ENCODE measurements at places on chromosomes 1 and 21.
A peak's percentile ranks its signal among the peaks of the same experiment; 100 is the strongest.

DNA sequence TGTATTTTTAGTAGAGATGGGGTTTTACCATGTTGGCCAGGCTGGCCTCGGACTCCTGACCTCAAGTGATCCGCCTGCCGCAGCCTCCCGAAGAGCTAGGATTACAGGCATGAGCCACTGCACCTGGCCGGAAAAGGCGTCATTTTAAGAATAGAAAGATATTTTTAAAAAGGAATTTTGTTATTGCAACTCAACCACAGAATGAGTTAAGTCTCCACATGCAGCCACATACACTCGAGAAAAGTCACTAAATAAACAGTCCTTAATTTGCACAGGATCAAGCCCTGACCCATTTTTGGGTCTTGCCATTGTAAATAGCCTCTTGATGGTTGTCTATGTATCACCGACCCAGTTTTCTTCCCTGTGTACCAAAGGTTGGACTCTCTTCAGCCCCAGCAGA, 85.5 kb downstream of the FBXO2 start:
- no peak for DNase-seq

DNA sequence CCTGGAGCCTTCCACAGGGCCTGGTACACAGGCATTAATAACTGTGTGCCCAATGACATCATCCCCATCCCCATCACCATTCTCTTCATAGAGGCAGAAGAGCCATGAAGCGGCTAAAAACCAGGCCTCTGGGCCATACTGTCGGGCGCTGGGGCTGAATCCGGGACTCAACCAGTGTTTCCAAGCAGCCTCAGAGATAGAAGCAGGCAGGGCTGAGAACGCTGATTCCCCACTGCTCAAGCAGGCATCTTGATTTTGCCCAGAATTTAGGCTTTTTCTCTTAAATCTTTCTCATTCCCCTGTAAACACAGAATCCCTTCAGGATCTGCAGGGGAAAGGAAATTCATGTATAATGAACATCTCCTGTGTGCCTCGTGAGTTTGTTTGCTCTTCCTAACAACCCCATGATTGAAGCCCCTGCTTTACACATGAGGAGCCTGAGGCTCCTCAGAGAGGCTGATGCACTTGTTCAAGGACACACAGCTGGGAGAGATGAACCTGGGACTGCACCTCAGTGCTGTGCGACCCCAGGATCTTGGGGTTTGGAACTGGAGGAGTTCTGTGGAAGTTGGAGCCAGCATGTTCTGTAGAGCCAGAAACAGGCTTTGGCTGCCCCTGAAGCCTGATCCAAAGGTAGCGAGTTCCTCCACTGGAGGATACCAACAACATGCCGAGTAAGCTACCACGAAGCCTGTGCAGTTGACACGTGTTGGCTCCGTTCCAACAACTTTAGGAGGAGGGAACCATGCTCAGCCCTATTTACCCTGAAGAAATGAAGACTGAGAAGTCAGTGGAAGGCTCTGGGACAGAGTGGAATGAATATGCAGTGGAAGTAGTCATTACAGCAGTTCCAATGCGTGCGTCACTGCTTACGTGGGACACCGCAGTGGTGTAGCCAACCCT, 55.5 kb downstream of the EDN2 start:
- no peak for DNase-seq

GRCh38 chr1:147673816-147674215, 3.5 kb upstream of the ACP6 start:
- DNase-seq = no peak

DNA sequence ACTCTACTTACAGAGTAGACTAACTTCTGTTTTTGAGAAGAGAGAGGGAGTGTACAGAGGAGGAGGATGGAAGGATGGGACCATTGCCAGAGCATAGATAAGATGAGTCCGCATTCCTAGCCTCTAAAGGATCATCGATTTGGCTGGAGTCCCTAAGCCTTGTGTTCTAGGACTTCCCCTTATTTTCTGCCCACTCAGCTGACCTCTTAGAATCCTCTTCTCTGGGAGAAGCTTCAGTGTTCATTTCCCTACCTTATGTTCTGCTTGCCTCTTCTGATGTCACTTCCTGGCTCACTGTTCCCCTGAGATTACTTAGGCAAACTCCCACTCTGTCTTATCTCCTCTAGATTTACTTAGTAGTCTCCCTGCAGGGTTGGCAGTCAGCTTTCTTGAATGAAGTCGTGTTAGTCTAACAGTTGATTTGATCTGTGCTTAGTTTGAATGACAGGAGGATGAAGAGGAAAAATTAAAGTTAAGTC, 156.7 kb downstream of the SYT2 start:
- no peak for DNase-seq

- no peak for DNase-seq
Measured at GRCh38 chr1:168688644-168689326, 40.2 kb downstream of the DPT start.

- DNase-seq = no peak
Measured at GRCh38 chr1:214542275-214543199, 8.9 kb downstream of the PTPN14 start.

- no peak for DNase-seq
Measured at GRCh38 chr21:26964170-26964778, 2.6 kb downstream of the ADAMTS5 start.

- DNase-seq = peak; percentile 7
Measured at GRCh38 chr1:58204284-58204683, 342.2 kb downstream of the OMA1 start.

- DNase-seq = no peak
Measured at GRCh38 chr1:45848714-45849113, 45.3 kb downstream of the MAST2 start.

- DNase-seq = no peak
Measured at GRCh38 chr1:162248854-162249535, 127.7 kb downstream of the SPATA46 start.

- DNase-seq = no peak
Measured at GRCh38 chr1:164651351-164651951, 92.5 kb downstream of the PBX1 start.

DNA sequence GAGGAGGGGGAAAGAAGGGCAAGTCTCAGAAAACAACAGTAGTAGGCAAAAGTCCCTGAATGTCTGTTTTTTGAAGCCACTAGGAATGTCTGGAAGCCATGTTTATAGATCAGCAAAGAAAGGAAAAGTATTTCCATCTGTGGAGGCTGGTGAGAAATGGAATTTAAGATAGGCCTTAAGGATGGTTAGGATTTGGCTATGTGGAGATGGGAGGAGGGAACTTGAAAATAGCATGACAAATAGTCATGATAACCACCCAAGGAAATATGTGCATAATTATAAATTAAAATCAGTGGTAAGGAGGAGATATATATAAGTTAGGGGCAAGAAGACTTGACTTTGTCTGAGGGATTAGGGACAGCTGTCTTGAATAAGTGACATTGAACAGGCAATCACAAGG, 33.8 kb upstream of the FGGY start:
- DNase-seq = no peak

- DNase-seq = peak; percentile 24
Measured at GRCh38 chr1:167935216-167936067, 1.0 kb upstream of the DCAF6 start.

DNA sequence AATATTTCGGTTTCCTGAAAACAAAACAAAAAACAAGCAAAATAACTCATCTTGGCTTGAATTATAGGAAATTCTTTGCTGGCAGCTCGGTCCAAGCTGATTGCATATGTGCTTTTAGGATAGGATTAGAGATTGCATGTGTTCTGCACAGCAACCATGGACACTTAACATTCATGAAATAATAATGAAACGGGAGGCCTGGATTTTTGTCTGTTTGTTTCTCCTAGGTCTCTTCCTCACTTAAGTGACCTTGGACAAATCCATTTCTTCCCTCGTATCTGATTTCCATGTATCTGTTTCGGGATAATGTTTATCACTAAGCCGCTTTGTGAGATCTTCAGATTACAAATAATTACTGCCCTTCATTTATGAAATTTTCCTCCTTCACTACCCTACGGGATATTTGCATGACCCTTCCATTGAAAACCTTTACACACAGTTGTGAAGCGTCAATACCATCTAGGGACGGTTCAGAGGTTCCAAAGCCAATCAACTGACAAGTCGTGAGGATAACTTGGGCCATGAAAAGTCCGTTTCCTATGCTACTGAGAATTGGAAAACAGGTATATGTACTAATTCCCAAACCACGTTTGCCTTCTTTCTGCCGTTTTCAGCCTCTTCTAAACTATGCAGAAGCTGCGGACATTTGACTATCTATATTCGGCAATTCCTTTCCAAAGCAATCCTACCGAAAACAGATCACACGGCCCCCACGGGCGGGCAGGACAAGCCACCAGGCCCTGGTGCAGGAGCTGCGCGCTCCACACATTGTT, 1.3 kb upstream of the H3-3A start:
- peak; percentile 66 for DNase-seq

Data from NCI-H1694 treated with DMSO at 0.1 percent for 48 hours (cell line).